ENCODE measurements at places on chromosomes 13 and 19. TPM values are rescaled to one million over a fixed set of nuclear protein-coding genes. Genes with fewer than 3 reads are reported as not detected.

Gene KLK12
- not detected for total RNA-seq

Gene EEF1AKMT1
- 6.1 TPM for total RNA-seq

Gene ZNF415
- 10.3 TPM for total RNA-seq

Gene SBK2
- 2.5 TPM for total RNA-seq

Gene ZNF534
- not detected for total RNA-seq

Gene RNF225
- 2.1 TPM for total RNA-seq

Gene ARHGAP33
- 18.7 TPM for total RNA-seq

Gene NLRP7
- 1.1 TPM for total RNA-seq

DNA sequence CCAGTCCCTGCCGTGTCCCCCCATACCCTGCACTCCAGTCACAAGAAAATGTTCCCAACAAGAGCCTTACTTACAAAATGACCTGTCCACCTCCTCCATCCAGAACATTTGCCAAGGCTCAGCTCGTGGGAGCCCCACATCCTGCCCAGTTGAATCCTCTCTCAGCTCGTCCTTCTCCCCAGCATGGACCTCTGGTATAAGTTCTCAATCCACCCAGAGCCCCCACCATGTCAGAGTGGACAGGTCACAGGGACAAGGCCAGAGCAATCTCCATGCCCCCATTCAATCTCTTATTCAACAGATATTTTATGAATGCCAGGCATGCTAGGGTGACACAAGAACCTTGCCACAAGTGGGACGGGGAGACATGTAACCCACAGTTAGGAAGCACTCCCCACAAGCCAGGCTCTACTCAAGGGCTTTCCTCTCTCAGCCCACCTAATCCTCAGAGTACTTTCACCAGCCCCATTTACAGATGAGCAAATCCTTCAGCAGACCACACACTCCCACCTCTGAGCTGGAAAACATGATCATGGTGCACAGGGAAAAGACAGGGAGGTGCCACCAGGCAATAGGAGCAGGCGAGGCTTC, 15.1 kb downstream of the DEDD2 start:
- DNase-seq = no peak

- no peak for DNase-seq
These were observed 49.3 kb downstream of the MBD3L1 start for GRCh38 chr19:8881512-8881911.

DNA sequence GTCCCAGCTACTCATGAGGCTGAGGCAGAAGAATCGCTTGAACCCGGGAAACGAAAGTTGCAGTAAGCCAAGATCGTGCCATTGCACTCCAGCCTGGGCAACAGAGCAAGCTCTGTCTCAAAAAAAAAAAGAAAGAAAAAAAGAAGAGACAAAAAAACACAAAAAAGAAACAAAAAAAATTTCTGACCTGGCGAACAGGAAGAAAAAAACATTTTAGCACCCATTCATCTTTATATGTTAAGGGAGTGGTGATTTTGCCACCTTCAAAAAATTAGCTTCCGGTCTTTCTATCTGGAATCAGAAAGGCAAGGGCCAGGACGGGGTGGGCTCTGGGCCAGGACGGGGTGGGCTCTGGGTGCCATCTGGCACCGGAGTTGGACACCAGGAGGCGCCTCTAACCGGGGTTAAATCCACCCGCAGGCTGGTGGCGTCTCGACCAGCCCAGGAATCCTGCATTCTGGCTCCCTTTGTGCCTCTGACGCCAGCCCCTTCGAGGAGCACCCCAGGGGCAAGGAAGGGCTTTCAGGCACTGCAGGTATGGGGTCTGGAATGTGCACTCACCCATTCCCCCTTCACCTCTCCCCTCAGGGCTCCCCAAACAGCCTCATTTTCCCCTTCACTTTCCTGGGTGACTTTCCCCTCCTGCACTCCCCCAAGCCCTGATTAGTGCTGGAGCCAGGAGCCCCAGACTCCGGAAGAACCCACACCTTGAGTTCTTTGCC, 10.4 kb upstream of the ZSWIM4 start:
- DNase-seq = peak; percentile 85

GRCh38 chr13:99501848-99502301, 603 bp downstream of the TM9SF2 start:
- no peak for DNase-seq

- DNase-seq = no peak
These were observed 909 bp downstream of the RFXANK start for GRCh38 chr19:19192910-19193423.

DNA sequence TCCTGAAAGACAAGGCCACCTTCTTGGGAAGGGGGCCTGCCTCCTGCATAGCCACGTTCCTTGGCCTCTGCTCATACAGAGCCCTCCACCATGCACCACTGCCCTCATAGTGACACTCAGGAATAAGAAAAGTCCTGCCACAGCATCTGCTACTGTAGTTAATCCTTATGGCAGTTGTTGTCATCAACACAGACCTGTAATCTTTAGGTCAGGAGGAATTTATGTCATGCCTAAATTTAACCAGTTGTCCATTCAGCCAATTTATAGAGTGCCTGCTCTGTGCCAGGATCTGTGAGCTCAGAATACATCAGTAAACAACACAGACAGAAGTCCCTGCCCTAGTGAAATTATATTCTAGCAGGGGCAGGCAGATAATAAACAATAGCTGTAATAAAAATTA, 44.4 kb downstream of the FAM124A start:
- DNase-seq = no peak

DNA sequence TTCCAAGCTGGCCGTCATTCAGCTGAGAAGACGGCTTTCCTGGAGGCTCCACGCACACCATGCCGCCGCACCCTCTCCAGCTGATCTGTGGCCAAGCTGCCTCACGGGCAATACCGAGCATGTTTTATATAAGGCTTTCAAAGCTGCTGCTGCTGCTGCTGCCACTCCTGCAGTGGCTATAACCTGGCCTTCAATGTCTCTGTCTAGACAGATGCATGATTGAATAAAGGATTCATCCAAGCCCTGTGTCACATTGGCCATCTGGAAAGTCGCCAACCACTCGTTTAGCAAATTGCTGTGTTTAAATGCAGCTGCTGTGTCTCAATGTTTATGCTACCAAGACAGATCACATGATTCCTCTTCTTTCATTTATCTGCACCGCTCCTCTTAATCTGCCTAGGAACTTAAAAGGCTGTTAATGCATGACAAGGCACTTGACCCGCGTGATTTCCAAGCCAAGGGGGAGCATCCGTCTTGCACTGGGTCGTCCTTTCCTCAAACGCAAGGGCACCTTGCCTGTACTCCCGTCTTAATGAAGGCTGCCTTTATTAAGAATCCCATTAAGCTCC, 114.3 kb downstream of the TEX26 start:
- no peak for DNase-seq

DNA sequence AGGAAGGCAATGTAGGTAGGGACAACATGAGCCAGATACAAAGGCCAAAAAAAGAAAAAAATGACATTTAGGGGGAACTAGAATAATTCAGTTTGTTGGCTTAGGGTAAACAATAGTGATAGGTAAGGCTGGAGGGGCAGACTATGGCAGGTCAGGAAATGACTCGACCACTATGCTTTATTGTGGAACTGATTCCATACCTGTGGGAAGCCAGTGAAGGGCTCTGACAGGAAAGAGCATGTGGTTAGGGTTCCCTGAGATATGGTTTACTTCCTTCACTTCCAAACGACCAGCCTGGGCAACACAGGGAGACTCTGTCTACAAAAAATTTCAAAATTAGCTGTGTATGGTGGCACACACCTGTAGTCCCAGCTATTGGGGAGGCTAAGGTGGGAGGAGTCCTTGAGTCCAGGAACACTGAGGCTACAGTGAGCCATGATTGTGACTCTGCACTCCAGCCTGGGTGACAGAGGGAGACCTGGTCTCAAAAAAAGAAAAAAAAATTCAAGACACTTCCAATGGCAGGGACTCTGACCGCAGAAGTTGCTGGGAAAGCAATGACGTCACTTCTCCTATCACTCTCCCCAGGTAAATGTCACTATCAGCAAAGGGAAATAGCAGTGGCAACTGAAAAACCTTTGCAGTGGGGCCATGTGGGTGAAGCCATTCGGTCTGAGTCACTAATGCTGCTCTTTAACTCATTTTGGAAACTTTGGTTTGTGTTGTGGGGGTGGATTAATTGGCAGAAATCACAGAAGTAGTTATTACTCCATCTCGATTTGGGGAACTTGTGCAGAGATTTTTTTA, 192.8 kb upstream of the TSC22D1 start:
- DNase-seq = no peak

DNA sequence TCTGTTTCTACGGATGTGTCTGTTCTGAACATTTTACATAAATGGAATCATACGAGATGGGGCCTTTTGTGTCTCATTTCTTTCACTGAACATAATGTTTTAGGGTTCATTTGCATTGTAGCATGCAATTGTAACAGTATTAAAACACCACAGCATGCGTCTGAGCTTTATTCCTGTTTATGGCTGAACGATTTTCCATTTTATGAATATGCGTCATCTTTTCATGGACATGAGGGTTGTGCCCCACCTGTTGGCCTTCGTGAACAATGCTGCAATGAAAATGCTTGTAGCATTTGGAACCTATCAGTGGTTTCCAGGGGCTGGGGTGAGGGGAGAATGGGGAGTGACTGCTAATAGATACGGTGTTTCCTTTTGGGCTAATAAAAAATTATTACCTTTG, 5.1 kb downstream of the OR10H1 start:
- no peak for DNase-seq

GRCh38 chr19:18259893-18260292, 14.4 kb downstream of the IQCN start:
- DNase-seq = no peak

DNA sequence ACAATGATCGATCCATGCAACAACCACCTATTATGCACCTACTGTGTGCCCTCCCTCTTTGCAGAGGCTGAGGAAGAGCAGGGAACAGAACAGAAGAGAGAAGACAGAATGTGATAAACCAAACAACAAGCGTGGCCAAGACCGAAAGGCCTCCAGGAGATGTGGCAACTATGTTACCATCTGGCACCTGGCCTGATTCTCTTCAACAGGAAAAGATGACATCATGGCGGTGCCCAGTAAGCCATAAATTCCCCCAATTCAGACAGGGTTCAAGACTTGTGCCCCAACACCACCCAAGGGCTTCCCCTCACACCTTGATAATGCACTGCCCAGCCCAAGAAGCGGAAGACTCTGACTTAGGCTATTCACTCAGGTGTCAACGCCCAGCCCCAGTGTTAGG, 44.3 kb downstream of the SLC7A1 start:
- no peak for DNase-seq

GRCh38 chr19:6373096-6373812, 660 bp downstream of the ALKBH7 start:
- DNase-seq = peak; percentile 100

DNA sequence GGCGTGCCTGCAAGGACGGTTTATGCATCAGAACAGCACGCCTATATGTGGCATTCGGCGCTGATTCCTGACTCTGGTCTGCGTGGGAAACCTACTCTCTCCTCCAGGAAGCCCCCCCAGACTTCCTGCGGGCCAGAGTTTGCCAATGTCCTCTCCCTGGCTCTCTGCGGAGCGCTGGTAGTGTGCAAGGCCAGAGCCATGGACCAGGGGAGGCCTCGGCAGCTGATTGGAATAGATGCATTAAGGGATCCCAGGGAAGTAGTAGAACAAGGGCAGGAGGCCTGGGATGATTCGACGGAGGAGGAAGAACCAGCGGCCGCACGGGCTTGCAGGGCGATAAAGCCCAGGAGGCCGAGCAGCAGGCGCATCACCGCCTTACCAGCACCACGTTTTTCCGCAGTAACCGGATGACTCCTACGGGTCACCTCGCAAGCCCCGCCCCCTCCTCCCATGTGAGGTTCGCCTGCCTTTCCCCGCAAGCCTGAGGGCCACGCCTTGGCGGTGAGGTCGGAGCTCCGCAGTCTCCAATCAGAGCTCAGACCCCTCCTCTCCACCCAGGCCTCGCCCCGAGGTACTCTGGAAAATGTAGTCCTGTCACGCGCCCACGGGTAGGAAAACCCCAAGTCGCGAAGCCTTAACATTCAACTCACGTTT, 5.0 kb downstream of the CLEC11A start:
- peak; percentile 99 for DNase-seq

- no peak for DNase-seq
These were observed 256.1 kb downstream of the FOXO1 start for GRCh38 chr13:40410315-40410714.

GRCh38 chr13:109481040-109481439, 305.3 kb downstream of the IRS2 start:
- DNase-seq = no peak

GRCh38 chr19:14147797-14148605, 11.6 kb upstream of the ASF1B start:
- DNase-seq = peak; percentile 63

DNA sequence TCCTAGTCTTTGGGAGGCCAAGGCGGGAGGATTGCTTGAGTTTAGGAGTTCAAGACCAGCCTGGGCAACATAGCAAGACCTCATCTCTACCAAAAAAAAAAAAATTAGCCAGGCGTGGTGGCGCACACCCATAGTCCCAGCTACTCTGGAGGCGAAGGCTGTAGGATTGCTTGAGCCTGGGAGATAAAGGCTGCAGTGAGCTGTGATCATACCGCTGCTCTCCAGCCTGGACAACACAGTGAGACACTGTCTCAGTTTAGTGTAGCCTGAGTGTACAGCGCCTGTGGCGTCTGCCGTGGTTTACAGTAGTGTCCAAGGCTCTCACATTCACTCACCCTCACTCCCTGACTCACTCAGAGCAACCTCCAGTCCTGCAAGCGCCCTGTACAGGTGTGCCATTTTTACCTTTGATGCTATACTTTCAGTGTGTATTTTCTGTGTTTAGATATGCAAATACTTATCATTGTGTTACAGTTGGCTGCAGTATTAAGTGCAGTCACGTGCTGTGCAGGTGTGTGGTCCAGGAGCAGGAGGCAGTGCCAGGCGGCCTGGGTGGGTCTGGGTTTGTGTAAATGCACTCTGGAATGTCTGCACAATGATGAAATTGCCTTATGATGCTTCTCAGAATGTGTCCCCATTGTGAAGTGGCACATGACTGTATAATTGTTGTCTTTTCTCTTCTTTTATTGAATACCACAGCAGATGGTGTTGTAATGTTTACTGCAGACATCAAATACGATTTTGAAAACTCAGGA, 36.1 kb upstream of the DCUN1D2 start:
- DNase-seq = no peak

- peak; percentile 60 for DNase-seq
These were observed 117.8 kb upstream of the IRS2 start for GRCh38 chr13:109904218-109904617.

- DNase-seq = no peak
These were observed 2.3 kb downstream of the SLC46A3 start for GRCh38 chr13:28716511-28716910.

DNA sequence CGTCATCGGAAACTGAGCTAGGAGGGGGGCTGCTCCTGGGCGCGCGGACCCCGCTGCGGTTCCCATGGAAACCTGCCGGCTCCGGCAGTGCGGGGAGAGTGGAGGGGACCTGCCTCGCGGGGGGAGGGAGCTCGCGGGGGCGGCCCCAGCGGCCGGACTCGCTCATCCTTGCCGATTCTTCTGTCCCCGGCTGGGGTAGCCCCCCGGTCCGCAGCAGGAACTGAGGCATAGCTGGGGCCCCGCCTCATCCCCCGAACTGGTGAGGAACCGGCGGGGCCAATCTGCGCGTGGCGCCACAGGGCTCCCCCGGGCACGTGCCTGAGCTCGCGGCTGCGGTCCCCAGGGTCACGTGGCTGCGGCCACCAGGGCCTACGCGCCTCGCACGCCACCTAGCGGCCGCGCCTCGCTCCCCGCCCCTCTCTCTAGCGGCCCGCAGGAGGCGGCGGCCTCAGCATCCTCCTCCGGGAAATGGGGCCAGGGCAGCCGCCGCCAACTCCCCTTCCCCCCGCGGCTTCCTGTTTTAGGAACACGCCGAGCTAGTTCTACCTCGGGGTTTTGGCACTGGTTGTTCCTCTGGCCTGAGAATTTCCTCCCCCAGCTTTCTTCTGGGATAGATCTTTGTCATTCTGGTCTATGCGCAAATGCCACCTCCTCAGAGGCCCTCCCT, 1.7 kb upstream of the ELAVL3 start:
- DNase-seq = peak; percentile 89

- no peak for DNase-seq
These were observed 19.7 kb downstream of the KPNA3 start for GRCh38 chr13:49772828-49773227.

Data from H9 (cell line).